ENCODE measurements at places on chromosomes 6 and 20.

DNA sequence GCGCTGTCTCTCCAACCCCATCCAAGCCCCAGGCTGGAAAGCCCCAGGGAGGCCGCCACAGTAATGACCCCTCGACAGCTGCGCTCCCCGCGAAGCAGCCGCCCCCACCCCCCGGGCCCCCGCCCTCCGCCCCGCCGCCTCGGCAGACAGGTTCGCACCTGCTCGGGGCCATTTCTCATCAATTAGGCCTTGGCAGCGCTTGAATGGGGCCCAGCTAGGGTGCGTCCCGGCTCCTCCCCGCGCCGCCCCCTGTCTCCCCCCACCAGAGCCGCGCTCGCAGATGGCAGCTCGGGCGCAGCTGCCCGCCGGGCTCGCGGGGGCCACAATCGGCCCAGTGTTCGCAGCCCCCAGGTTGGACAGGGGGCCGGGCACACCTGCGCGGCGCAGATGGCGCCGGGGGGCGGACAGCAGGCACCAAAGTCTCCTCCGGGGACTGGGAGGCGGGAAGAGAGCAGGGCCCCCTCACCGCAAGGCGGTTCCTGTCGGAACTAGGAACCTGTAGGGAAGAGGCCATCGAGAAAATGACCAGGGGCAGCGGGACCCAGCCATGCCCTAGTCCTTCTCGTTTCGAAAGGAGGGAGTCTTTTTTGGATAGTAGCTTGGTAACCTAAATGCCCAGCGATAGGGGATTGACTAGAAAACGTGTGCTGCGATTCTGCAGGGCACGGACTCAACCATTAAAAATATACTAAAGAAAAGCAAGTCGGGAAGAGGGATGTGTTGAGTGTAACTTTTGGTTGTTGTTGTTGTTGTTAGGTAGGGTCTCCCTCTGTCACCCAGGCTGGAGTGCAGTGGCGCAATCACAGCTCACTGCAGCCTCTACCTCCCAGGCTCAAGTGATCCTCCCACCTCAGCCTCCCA is 83.2 kb upstream of the EYA2 start:
- DNase-seq, result no peak

DNA sequence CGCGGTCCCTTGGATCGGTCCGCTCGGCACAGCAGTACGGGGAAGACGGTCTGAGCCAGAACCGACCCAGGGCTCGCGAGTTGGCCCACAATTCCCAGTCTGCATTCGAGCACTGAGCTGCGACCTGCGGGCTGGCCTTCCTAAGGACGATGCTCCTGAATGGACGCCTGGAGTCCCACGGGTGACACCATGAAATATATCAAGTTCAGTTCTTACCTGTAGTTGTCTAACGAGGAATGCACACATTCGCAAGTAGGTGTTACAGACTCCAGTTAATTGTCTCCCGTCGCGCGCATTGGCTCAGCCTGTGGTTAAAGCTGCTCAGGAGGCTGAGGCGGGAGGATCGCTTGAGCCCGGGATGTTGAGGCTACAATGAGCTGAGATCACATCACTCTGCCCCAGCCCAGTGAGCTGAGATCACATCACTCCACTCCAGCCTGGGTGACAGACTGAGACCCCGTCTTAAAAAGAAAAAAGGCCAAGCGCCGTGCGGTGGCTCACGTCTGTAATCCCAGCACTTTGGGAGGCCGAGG is 802 bp downstream of the PEX7 start:
- DNase-seq, result no peak

DNA sequence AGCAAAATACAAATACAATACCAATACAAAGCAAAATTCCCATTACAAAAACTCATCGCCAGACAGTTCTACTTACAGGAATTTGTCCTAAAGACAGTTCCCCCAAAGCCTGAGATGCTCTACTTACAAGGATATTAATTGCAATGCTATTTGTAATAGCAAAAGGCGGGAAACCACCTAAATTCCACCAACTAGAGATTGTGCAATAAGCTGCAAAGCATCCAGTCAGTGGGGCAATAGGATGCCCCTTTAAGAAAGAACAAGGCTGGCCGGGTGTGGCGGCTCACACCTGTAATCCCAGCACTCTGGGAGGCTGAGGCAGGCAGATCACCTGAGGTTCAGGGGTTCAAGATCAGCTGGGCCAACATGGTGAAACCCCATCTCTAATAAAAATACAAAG is 39.1 kb downstream of the FAM209B start:
- DNase-seq, result no peak

DNA sequence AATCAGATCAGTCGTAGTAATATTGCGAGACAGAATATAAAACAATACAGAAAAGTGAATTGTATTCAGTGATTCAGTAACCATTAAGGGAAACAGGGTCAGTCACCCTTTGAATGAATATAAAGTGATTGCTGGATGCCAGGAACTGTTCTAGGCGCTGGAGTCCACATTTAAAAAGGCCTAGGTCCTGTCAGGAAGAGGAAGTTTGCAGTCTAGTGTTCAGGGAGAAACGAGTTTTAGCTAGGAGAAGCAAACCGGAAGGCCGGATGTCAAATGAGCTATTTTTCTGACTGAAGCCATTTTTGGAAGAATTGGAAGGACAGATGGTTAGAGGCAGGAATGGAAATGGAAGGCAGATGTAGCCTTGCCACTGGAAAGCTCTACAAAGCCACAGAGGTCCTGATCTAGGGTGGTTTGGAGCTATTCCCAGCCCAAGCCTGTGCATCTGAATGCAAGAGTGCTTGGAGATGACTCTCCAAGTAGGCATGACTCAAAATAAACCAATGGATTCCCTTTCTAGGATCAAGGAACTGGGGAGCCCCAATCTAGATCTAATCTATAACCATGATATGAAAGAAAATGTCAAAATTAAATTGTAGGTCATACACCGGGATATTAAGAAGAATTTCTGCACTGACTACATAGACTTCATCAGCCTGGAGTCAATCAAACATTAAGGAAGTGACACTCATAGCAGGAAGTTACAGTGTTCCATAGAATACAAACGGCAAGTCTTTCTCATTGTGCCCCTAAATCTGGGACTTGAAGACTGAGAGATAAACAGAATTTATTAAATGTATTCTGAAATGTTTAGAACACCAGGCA is 36.8 kb upstream of the CDKAL1 start:
- DNase-seq, result no peak

DNA sequence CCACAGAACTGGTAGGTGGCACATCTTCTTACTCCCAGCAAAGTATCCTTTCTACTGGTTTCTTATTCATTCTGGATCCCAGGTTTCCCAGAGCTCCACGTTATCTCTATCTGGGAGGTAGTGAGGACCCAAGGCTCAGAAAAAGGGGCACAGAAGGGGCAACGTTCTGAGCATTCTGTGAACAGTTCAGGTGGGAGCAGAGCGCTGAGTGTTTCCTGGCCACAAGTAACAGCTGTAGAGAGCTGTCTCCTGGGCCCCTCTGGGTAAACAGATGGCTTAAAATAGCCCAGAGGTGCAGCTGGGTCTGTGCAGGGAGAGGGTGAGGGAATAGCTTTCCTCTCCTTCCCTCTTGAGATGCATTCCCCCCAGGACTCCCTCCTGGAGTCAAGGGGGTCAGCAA is 2.1 kb downstream of the APOBEC2 start:
- no peak for DNase-seq

DNA sequence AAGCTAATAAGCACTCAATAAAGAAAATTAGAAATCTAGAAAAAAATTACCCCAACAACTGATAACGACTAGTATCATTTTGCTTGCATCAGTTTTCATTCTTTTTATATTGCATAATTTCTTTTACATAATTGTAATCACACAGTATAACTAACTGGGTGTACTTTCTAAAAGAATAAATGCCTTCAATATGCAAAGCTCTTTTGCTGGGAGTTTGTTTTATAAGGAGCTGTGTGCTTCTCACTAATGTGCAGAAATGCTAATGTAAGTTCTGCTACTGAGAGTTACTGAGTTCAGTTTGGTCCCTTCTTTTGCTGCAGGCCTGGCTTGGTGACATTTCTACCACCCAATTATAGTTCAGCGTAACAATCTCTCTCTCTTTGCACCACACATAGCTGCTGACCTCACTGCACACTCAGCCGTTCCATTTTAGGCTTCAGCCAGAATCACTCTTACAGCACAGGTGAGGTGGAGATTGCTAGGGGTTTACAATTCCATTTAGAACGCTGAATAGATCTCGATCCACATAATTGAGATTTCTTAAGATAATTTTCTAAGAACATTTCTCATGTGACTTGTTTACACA is 20.9 kb upstream of the KLHL31 start:
- no peak for DNase-seq

- DNase-seq, result no peak
Observed at GRCh38 chr20:9758752-9759151, 80.1 kb downstream of the PAK5 start.

GRCh38 chr6:2447318-2447920 is 202.0 kb upstream of the GMDS start:
- DNase-seq, result no peak

DNA sequence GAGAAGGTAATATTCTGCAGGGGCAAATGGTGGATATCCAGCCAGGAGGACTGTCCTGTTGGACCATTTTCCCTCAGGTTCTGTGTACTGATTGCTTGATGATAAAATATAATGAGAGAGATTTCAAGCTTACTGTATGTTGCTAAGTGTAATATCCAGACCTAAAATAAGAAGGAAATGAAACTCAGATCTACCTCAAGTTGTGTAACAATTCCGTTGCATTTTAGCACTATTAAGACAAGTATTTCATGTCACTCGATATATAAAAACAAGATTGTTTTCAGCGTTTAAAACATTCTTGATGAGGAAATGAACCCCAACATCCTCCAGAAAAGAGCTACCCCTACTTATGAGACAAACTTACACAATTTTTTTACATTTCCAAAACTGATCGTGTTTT is 57.2 kb downstream of the RGS17 start:
- DNase-seq, result no peak

- no peak for DNase-seq
Observed at GRCh38 chr6:108762394-108762793, 85.8 kb upstream of the ARMC2 start.

GRCh38 chr20:31823360-31824124 is 4.4 kb downstream of the MYLK2 start:
- no peak for DNase-seq

DNA sequence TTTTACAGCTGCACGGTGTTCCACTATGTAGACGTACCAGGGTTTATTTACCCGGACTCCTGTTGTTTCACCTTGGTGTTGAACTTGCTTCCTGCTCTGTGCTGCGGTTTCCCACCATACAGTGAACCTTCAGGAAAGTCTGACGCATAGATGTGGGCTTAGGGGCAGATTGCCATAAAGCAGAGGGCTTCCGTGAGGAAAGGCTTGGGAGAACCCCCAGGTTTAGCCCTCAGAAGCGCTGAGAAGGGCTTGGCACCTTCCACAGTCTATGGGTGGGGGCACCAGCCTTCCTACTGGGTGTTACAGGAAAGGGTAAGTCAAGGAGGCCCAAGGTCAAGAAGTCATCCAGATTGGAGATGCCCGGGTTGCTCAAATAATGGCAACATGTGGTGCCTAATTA is 19.2 kb upstream of the MRPS18A start:
- DNase-seq, result no peak

- DNase-seq, result no peak
Observed at GRCh38 chr6:113120224-113120581, 736.9 kb upstream of the MARCKS start.

DNA sequence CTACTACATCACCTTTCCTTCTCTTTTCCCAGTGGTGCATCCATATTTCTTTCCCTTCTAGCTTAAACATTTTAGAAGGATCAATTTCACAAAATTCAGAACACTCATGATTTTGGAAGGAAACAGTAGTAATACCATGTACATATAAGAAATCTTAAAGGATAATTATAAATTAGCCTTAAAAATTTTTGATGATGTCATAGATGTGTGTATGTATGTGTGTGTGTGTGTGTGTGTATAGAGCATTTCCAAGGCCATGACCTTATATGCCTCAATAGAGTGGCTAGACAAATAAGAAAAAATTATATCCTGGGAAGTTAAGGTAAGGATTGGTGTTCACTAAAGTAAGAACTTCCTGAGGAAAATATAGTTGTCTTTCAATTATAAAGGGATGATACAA is 24.1 kb upstream of the HS3ST5 start:
- no peak for DNase-seq

DNA sequence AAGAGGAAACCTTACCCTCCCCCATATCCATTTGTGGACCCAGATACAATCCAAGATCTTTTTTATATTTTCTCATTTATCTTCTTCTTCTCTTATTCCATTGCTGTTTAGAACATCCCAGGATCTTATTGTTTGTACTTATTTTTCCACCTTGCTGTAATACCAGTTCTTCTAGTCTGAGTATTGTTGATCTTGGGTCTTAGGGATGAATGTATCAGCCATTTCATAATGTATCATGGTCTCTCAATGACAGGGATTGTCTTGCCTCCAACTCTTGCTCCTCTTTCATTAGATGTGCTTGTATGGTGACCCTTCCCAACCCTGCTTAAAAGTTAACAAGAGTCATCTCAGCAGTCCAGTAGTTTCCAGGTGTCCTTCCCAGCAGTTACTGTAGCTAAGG is 63.3 kb downstream of the MAP3K4 start:
- no peak for DNase-seq

- DNase-seq, result no peak
Observed at GRCh38 chr20:3784216-3784853, 2.2 kb downstream of the CENPB start.

GRCh38 chr6:11304946-11305345 is 72.5 kb upstream of the NEDD9 start:
- DNase-seq, result no peak

GRCh38 chr6:133396233-133396983 is 155.3 kb downstream of the EYA4 start:
- DNase-seq, result no peak

GRCh38 chr20:15406072-15406471 is 1068.7 kb upstream of the FLRT3 start:
- DNase-seq, result no peak
